ENCODE measurements at places on chromosomes 5 and 9.

DNA sequence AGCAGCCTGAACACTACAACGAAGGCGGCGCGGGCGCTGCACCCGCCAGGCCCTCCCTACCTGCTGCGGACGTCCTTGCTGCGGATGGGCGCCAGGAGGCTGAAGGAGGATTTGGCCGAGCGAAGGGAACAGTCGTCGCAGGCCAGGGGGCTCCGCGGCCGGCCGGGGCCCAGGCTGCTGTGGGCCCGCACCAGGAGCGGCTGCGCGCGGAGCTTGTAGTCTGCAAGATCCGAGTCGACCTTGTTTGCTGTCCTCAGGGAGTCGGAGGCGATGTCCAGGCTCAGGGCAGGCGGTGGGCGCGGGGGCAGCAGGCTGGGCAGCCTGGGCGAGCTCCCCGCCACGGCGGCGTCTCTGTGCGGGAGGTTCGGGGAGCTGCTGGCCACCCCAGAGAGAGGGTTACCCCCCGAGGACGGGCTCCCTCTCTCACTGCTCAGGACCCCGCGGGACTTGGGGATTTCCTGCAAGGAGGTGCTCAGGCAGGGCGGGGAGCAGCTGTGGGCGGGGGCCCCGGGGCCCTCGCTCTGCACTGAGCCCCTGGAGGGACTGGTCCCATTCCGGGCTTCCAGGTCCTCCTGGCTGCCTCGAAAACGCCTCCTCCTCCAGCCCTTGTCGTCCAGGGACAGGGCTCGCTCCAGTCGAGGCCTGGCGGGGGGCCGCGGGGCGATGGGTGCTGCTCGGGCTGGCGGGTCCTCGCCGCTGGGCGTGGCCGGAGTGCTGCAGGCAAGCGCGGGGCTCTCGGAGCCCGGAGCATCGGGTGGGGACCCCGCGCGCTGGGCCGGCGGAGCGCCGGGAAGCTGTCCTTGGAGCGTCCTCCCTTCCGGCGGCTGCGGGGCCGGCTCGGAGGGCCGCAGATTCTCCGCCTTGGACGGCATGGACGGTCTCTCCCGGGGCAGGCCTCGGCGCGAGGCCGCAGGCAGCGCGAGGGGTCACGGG lies 831 bp downstream of the INPP5E start:
- DNase-seq = peak; percentile 84

- DNase-seq = no peak
Measured at GRCh38 chr5:138661991-138662434, 86.8 kb upstream of the HSPA9 start.

DNA sequence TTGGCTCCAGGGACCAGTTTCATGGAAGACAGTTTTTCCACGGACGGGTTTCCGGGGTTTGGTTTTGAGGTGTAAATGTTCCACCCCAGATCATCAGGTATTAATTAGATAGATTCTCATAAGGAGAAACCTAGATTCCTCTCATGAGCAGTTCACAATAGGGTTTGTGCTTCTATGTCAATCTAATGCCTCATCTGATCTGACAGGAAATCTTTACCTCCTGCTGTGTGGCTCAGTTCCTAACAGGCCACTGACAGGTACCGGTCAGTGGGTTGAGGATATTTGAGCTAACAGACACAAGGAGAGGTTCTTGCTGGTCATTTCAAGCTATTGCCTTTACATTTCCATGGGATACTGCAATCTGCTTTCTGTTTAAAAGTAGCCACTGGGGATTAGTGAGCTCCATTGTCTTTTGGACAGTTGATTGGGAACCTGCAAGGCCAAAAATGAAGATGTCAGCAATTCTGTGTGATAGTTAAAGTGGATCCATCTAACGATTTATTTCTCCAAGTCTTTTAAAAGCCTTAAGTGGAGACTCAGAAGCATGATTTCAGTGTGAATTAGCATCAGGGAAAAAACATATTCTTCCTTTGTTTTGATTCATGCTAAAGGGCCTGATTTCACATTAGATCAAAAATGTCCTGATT lies 38.6 kb downstream of the MRPS30 start:
- no peak for DNase-seq

- no peak for DNase-seq
Measured at GRCh38 chr5:81235287-81236072, 2.4 kb downstream of the CKMT2 start.

GRCh38 chr5:163908253-163908652 lies 402.8 kb downstream of the MAT2B start:
- DNase-seq = no peak

DNA sequence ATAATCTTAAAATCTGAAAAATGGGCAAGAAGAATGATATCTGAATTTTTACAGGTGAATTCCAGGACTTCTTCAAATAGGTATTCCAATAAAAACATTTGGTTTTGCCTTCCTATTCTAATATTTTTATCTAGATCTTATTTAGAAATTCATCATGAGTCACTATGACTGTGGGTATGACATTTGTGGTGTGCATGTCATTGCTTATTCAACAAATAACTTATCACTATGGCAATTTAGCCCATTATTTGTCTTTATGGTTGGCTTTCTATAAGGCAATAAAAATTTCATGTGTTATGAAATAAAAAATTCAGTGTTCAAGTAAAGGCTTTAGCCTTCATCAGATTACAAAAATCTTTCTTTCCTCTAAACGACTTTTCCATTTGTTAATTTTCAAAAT lies 1139.6 kb upstream of the NUDT12 start:
- DNase-seq = no peak

DNA sequence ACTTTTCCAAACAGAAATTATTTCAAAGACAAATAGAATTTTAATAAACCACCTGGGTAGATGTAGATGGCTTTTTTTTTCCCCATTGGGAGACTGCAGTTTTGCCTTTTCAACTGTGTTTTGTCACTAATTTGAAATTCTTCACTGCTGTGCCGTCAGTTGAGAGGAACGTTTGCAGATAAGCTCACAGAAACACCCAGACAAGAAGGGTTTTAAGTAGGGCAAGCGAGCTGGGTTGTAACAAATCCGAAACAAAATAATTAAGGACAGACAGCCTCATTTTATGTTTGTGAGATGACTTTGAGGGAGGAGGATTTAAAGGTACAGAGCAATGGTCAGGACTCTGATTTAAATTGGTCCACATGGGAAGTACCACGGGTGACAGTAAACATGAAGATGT lies 155.1 kb upstream of the NTRK2 start:
- DNase-seq = no peak

DNA sequence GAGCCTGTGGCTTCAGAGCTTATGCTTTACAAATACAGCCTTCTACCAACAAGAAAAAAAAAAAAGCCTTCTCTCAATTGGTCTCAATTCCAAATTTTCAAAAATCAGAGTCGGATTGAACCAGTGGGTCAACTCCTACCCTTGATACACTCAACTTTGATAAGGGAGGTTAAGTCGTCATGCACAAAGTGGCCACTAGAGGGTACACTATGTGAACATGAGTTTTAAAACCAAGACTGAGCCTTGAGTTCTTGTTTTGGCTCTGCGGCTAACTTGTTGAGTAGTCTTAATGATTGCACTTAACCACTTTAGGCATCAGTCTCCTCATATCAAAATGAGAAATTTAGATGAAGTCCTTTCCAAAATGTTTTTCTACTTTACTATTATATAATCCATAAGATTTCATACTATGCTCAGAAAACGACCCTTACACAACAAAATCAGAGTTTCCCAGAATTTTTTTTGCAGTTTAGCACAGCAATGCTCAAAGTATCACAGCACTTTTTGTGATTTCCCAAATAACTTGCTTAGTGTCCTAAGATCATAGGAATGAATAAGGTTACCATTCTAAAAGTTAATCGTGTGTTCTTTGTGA lies 92.9 kb upstream of the MTAP start:
- peak; percentile 17 for DNase-seq

DNA sequence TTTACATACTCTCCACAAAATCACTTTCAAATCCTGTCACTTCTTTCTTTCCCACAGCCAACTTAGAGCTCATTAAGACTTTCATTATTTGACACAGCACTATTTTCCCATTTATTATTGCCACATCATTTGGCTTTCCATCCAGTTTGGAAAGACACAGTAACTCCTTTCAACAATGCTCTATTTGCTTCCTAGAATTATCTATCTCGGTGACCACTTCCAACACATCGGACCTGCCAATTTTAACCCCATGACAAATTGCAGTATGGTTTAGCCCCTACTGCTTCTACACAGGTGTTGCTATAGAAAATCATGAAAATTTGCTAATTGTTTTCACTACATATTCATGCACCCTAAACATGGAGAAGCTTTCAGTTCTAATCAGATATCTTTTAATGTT lies 190.6 kb upstream of the COX7C start:
- no peak for DNase-seq

DNA sequence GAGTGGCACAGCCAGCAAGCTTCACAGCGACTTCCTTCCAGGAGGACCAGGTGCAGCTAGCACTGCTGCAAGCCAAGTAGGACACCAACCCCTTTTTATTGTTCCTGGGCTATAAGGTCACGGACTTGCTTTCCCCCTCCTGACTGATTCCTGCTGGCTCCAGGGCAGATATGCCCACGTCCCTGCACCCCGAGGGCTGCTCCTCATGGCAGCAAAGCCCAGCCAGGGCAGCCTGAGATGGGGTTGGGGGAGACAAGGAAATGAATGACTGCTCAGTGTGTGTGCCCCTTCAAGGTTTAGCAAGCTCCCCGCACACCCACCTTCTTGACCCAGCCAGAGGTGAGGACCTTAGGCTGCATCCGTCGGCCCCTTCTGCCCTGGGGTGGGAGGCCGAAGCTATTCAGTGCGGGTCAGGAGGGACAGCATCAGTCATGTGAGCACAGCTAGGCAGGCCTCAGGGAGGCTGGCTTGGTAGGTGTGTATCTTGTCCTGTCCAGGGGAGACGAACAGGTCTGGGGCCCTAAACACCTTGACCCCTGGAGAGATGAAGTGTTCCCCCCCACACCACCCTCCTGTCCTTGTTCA lies 136.2 kb upstream of the PHYKPL start:
- DNase-seq = no peak

DNA sequence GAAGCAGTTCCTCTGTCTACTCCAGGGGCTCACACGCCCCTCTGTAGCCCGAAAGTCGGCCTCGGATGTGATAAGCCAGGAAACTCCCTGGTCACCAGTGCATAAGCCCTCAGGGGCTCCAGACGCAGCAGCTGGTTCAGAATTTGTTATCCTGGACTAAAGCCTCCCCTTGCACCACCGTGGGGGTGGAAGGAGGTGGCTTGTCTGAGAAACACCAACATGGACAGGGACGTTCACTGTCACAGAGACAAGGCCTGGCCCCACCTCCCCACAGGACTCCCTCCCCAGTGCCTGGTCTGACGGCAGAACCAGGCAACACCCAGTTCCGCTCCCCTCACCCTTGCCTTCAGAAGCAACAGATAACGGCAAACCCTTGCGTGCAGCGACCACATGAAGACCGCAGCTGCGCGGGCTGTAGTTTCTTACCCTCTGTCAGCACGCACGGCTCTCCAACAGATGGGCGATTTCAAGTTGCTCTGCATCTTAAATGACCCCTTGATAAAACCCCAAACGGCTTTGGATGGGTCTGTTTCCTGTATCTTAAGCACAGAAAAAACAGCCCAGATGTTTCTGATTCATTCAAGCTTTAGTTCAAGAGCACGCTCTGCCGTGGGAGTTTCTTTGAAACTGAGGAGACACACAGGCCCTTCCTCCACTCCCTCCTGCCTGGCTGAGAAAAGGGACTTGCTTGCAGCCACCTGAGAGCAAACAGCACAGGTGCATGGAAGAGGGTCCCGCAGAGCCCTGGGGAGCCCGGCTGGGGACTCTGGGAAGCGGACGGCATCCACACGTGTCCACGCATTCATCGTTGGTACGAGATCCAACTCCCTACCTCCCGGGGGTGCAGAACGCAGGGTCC lies 44.7 kb upstream of the NKD2 start:
- peak; percentile 74 for DNase-seq

- DNase-seq = no peak
Measured at GRCh38 chr5:150490296-150490669, 17.6 kb upstream of the NDST1 start.

- DNase-seq = no peak
Measured at GRCh38 chr9:2663461-2664173, 42.0 kb downstream of the VLDLR start.

- no peak for DNase-seq
Measured at GRCh38 chr9:2872931-2873323, 29.0 kb upstream of the PUM3 start.

- no peak for DNase-seq
Measured at GRCh38 chr9:38026021-38026809, 42.8 kb downstream of the SHB start.

DNA sequence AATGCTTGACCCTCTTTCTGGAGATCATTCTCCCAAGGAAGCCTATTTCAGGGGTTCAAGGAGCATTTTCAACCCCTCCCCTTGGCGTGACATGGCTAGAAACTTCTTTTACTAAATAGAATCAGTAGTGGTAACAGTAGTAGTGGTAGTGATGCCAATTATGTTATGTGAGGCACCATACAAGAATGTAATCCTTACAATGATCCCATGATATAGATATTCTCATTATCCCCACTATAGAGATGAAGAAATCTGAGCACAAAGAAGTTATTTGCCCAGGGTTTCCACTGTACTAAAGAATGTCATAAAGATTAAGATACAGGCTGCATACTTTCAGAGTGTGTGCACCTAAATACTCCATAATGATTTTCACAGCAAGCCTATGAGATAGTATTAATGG lies 155.4 kb upstream of the CLINT1 start:
- DNase-seq = no peak

GRCh38 chr9:119938871-119939270 lies 569.6 kb upstream of the BRINP1 start:
- no peak for DNase-seq

DNA sequence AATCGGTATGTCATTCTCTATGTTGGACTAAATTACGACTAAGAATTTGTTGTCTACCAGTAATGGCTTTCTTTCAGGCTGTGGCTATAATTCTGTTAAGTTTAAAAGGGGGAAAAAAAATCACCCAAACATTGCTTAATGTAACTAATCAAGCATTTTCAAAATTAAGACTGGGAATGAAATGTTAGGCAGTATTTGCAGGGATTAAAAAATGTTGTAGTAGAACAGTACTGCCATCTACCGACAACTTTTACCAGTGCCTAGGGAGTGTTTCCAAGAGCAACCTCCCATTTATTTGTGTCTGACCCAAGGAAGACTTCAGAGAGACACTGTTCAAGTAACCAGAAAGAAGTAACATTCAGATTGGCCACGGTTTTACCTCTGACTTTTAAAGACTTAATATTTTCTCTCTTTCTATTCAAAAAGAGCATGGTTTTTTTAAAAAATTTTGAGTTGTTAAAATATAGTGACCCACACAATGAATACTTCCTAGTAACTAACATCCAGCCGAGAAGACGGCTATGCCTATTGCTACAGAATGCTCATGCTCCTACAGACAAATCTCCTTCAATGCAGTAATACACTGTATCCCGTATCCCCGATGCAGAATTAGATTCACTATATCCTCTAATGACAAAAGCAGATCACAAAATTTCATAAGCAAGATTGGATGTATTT lies 92.4 kb downstream of the ARL15 start:
- peak; percentile 22 for DNase-seq

GRCh38 chr5:95591490-95591901 lies 28.4 kb upstream of the GPR150 start:
- peak; percentile 33 for DNase-seq

Data from GM10248 (cell line).